Type B pancreatic cell (in vitro differentiated cells): ENCODE measurements at places on chromosomes 16 and 17. TPM values are rescaled to one million over a fixed set of nuclear protein-coding genes. Genes with fewer than 3 reads are reported as not detected.

FOXC2 gene
- 5.5 and 11.3 TPM in 2 replicates for total RNA-seq

PDXDC1 gene
- total RNA-seq = 130 and 198 TPM in 2 replicates

COL1A1 gene
- 31.0 and 201 TPM in 2 replicates for total RNA-seq

ADPRM gene
- 7.8 and 9.7 TPM in 2 replicates for total RNA-seq
